ENCODE measurements at places on chromosomes 7 and 10.
A peak's percentile ranks its signal among the peaks of the same experiment; 100 is the strongest.

GRCh38 chr7:156419782-156420181 is 220.8 kb upstream of the RNF32 start:
- no peak for DNase-seq

DNA sequence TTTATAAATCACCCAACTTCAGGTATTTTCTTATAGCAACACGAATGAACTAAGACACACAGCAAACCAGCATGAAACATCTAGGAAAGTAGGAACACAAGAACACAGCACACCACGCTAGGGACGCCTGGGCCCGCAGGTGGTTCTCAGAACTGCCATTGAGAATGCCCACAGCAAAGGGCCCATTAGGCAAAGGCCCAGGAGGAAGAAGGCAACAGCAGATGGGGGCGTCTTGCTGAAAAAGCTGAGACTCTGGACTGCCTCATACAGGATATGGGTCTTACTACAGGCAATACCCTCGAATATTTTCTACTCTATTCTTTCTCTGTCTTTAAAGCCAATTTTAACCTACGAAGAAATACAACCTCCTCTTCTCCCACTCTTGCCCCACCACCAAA is 77.3 kb downstream of the PARD3 start:
- DNase-seq: no peak

- DNase-seq: peak; percentile 74
Measured at GRCh38 chr7:7566651-7567611, at the start of gene MIOS. TSS of gene MIOS (plus strand) at chr7:7566884. CDS start at chr7:7572476, 5,592 bp downstream.

- no peak for DNase-seq
Measured at GRCh38 chr7:151673216-151673615, 153.5 kb upstream of the RHEB start.

GRCh38 chr10:16698461-16698860 is 118.8 kb downstream of the RSU1 start:
- no peak for DNase-seq

DNA sequence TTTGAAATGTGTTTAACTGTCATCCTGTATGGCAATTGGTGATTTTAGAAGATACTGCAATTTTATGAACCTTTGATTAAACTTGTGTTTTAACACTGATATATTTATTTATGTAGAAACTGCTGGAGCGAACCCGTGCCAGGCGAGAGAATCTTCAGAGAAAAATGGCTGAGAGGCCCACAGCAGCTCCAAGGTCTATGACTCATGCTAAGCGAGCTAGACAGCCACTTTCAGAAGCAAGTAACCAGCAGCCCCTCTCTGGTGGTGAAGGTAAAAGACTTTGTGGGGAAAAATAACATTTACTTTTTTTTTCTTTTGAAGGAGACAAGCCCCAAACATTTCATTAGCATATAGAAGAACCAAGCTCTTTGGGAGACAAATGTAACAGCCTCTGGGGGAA is 6.5 kb downstream of the ANLN start:
- no peak for DNase-seq

DNA sequence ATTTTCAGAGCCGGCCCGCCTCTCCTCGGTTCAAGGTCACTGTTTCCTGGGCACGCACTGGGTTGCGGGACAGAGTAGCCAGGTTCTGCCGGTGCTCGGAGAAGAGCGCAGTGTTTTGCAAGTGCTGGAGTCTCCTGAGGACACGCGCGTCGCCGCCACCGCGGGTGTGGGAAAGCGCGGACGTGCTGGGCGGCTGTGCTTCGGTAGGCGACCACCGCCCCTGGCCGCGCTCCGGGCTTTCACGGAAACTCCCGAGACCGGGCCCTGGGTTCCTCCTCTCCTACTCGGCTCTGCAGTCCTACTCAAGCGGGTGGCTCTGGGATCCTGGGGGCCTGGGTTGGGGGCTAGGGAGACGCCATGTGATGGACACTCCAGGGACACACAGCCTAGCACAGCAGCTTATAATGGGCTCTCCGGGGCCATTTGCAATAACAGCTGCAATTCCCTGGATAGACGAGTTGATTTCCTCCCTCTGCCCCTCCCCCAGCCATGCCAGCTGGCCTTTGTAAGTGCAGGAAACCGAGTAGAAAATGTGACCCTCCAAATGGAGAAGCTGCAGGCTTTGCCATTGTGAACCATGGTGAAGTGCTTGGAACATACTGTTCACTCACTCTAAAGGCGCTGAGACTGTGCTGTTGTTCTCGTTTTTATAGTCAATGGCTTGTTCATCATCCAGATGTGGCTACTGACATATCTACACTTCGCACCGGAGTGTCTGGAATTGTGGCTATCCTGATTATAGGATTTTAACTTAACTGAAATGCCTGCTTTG is 2.1 kb downstream of the FRAT1 start:
- DNase-seq: peak; percentile 6

DNA sequence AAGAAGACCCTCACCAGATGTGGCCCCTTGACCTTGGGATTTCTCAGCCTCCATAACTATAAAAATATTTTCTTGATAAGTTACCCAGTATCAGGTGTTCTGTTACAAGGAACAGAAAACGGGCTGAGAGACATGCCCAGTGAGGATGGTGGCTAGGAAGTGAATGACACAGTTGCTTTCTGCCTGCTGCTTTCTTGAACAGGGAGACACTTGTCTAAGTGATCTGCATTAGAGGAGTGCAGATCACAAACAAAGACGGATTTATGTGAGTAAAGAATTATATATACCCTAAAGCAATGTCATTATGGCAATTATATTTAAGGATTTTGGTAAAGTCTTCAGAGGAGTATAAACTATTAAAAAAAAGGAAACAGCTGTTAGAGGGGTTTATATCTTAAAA is 169.2 kb upstream of the AHR start:
- no peak for DNase-seq

GRCh38 chr7:88071994-88072714 is 138.1 kb downstream of the ADAM22 start:
- no peak for DNase-seq

DNA sequence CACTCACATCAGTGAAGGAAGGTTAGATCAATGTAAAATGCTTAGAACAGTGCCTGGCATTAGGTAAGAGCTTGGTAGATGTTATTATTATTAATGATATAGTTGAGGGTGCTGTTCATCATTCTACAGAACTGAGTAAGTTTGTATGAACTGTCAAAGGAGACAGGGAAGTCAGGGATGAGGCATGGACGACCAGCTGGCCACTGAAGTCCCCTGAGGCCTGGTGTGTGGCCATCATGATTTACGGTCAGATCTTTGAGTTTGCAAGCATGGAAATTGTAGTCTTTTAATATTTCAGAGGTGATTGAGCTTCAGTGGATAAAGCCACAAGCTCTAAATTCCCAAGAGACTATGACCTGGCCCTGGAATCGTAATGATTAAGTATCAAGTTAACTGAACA is 6.9 kb downstream of the ARMC3 start:
- DNase-seq: no peak

DNA sequence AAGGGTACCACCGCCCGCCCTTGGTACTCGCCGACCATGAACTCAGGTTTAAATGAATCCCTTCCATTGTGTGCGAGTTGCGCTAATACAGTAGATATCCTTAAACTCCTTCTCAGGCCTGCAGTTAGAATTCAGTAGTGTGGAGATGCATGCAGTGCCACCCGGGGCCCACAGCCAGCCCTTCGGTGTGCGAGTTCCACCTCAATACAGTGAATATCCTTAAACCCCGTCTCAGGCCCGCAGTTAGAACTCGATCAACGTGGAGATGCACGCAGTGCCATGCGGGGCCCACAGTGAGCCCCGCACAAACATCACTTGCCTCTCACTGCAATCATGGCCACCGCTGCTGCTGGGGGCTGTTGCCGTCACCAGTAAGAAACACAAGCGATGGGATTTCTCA is 261.9 kb downstream of the MAD1L1 start:
- DNase-seq: no peak

GRCh38 chr7:70539617-70540016 is 592.3 kb upstream of the GALNT17 start:
- DNase-seq: no peak

DNA sequence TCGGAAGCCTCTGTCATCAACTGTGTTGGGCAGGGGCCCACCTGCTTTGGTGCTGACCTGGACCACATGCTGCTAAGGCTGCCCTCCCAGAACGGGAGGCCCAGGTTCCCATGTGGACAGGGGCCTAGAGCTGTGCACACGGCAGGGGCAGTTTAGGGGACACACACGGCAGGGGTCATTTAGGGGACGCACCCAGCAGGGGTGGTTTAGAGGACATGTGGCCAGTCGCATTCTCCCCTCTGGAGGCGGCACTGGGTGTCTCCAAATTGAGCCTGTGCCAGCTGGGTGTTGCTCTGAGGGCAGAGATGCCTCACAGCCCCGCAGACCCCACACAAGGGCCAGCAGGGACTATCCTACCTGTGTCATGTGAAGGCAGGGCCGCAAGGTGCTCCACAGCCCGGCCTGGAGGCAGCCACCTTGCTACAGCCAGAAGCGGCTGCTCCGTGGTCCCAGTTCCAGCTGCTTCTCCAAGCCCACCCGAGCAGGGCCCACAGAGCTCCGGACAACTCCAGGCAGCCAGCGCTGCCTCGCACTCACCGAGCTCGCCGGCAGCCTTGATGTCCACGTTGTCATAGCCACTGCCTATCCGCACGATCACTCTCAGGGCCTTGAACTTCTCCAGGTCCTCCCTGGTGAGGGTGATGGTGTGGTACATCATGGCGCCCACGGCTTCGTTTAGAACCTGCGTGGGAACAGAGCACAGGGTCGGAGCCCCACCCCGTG is 60.7 kb downstream of the ZRANB1 start:
- no peak for DNase-seq

- DNase-seq: no peak
Measured at GRCh38 chr7:17041324-17041723, 159.5 kb upstream of the AGR3 start.

DNA sequence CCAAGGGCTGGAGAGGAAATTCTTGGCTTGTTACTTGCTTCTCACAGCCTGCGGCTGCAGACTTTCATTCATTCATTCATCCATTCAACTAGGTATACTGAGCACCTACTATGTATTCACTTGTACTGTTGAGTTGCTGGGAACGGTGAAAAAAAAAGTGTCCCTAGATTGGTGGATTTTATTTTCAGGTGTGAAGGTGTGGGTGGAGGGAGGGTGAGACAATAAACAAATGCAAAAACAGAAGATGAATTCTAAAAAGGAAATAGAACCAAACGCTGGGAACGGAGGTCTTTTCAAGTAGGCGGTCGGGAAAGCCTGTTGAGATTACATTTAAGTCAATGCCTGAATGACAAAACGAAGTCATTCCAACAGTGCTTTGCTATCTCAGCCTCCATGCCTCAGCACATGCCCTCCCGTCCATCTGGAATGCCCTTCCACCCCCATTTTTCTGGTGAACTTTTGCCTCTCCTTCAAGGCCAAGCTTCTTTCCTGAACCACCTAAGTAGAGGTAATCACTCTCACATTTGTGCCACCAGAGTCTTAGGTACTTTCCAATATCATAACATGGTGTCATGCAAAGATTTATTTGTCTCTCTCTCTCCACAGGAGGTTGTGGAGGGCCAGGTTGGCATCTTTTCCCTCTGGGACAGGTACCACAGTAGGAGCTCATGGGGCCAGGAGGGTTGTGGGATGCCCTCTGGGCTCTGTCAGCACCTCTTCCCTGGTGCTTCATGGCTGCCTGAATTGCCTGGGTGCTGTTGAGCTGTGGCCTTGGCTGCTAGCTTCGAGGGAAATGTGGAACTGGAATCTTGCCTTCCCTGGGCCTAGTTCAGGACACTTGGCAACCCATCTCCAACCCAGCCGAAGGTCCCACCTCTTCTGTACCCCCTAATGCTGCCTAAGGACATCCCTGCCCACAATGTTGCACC is 5.5 kb downstream of the NKX2-3 start:
- DNase-seq: no peak

- DNase-seq: no peak
Measured at GRCh38 chr7:25844102-25844870, 307.7 kb upstream of the NFE2L3 start.

GRCh38 chr10:129845111-129845753 is 118.8 kb downstream of the EBF3 start:
- DNase-seq: no peak

DNA sequence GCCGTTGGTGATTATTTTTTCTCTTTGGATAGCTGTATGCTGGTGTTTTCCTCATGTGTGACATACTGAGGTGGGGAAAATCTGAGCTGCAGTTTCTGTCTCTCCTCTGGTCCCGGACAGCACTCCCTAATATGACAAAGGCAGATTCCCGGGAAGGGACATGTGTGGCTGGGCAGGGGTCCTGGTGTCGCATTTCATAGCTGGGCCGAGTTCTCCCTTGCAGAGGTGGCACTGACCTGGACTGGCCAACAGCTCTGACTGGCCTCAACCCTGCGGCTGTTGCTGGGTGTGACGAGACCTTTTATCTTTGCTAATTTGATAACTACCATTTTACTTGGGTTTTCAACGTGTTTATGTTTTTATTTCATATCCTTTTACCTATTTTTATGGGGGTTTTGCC is 248.6 kb upstream of the TCERG1L start:
- no peak for DNase-seq

DNA sequence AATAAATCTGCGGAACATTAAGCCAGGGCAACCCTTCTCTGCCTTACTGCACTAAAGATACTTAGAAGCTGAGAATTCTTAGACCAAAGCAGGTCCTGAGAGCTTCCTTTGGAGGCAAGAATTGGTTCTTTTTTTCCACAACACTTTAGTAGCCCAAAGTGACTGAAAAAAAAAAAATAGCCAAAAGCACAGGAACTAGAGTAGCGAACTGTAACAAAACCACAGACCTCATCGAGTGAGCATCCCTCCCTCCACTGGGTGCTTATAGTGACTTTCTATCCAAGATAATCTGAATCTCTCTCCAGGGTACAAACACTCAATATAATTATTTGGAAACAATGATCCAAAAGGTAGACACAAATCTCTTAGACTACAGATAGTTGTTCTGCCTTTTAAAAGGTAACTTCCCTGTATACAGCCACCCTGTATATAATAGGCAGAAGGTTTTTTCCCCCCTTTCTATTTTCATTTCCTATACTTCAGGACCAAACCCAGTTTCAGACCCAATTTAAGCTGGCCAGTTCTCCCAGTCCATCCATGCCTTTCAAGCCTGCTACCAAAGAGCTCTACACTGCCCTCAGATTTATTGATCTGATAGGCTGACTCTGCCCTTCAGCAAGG is 31.6 kb upstream of the KCNIP2 start:
- DNase-seq: no peak

DNA sequence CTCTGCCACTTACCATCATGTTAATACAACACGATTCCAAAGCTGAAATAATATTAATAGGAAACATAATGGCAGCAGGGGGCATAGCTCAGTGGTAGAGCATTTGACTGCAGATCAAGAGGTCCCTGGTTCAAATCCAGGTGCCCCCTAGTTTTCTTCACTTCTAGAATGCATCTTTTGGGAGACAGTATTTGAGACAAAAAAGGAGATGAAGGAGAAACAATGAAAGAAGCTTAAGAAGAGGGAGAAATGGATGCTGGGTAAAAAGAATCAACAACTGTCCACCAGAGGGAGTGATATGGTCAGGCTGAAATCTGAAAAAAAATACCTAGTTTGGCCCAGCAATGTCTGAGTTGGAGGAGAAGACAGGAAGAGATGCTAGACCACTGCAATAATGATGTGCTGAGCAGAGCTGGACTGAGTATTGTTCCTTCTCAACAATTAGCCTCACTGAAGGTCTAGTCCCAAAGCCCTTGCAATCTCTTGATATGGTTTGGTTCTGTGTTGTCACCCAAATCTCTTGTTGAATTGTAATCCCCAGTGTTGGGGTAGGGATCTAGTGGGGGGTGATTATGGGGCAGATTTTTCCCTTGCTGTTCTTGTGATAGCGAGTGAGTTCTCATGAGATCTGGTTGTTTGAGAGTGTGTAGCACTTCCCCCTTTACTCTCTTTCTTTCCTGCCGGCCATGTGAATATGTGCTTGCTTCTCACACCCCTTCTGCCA is 48.3 kb downstream of the ZNF783 start:
- DNase-seq: no peak
